Activated CD8-positive, alpha-beta memory T cell treated with anti-CD3 and anti-CD28 coated beads for 1 hour (primary cell): ENCODE measurements at places on chromosomes 7 and 10.

- DNase-seq, result no peak
Measured at GRCh38 chr7:147415991-147416390, 1174.6 kb upstream of the C7orf33 start.

- no peak for DNase-seq
Measured at GRCh38 chr7:38294926-38295325, 21.5 kb upstream of the TARP start.

- DNase-seq, result no peak
Measured at GRCh38 chr7:116653204-116653603, 18.8 kb upstream of the MET start.

GRCh38 chr10:69319841-69320316, 41.6 kb downstream of the HK1 start:
- no peak for DNase-seq

DNA sequence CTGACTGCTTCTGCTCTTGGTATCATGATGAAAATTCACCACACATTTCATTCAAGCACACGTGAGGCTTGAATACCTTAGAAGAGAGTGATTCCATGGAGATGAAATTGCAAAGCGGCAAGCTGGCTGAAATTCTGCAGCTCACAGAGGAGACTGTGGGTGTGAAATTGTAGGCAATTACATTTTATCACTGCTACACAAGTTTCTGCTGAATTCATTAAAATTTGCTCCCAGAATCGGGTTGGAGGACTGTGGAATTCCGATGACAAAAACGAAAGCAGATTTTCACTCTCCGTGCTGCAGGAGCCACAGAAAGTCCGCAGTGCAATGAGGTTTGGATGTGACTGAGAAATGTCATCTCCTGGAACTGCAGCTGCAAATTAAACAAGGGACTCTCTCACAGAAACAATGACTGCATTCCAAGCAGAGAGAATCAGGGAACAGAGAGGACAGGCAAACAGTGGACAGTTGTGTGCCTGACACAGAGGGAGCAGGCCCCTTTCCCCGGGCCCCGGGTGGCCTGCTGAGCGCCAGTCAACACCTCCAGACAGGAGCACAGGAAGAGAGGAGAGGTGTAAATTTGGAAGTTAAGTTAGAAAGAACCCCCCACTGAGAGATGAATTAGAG, 109.1 kb downstream of the C10orf90 start:
- DNase-seq, result no peak

GRCh38 chr7:42671627-42672026, 240.2 kb downstream of the C7orf25 start:
- DNase-seq, result no peak

- DNase-seq, result no peak
Measured at GRCh38 chr7:124422081-124422480, 343.5 kb downstream of the GPR37 start.

DNA sequence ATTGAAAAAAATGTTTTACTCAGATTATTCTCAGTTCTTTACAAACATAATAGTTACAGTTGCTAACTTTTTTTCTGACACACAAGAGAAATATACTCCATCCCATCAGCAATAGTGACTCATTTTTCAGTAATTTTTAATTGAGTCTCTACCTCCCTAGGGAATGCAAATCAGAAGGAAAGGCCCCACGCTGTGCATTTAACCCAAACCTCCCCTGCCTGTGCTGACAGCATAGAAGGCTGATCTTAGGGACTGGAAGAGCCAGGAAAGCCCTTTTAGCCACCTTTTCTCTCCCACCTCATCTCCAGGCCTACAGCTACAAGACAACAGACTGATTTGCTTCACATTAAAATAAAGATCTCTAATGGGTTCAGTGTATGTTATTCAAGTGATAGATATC, 24.7 kb upstream of the PIK3CG start:
- no peak for DNase-seq

GRCh38 chr7:79590916-79591623, 137.6 kb upstream of the MAGI2 start:
- no peak for DNase-seq

- no peak for DNase-seq
Measured at GRCh38 chr10:16968416-16969041, 151.3 kb upstream of the RSU1 start.

DNA sequence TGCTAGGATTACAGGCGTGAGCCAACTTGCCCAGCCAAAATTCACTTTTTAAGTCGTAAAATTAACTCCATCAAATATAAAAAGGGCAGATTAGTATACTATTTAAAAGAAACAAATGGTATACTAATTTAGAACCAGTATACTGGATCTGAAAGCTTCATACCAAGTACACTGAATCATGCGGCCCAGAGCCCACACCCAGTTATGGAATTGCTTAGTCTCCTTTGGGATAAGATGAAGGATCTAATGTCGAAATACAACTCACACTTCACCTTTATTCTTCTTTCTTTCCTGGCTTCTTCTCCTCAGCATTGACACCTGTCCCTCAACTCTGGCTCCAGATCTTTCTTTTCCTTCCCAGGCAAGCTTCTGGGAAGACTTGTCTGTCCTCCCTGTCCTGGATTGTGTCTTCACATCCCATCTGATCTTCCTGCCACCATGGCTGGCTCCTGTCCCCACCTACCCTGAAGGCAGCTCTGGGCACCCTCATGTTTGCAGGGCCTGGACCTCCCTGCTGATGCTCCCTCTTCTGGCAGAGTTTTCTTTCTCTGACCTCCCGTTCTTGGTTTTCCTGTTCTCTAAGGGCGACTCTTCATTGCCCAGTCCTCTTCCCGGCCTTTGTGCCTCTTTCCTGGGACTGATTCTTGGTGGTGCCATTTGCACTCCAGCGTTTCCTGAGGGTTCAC, 57.8 kb upstream of the CTBP2 start:
- no peak for DNase-seq
